MV-4-11 (cell line): ENCODE measurements at places on chromosomes 7 and 10.

DNA sequence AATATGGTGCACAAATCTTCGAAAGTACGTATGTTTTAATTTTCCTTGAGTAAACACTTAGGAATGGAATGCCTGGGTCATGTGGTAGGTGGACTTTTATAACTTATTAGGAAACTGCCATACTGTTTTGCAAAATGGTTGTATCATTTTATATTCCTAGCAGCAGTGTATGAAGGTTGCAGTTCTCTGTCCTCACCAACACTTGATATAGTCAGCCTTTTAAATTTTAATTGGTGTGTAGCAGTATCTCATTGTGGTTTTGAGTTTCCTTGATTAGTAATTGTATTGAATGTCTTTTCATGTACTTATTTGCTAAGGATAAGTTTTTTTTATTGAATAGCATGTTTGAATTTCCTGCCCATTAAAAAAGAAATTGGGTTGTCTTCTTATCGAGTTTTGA, 926 bp upstream of the PCBD1 start:
- no peak for DNase-seq

GRCh38 chr10:11193001-11193551, 175.4 kb downstream of the CELF2 start:
- no peak for DNase-seq

GRCh38 chr10:53045315-53045714, 272.7 kb upstream of the MBL2 start:
- DNase-seq: no peak

- DNase-seq: no peak
Measured at GRCh38 chr7:96407427-96407826, 85.5 kb upstream of the SLC25A13 start.

- no peak for DNase-seq
Measured at GRCh38 chr7:12728192-12728538, 40.7 kb downstream of the ARL4A start.

GRCh38 chr7:112410092-112410491, 40.2 kb upstream of the IFRD1 start:
- DNase-seq: peak; percentile 15

DNA sequence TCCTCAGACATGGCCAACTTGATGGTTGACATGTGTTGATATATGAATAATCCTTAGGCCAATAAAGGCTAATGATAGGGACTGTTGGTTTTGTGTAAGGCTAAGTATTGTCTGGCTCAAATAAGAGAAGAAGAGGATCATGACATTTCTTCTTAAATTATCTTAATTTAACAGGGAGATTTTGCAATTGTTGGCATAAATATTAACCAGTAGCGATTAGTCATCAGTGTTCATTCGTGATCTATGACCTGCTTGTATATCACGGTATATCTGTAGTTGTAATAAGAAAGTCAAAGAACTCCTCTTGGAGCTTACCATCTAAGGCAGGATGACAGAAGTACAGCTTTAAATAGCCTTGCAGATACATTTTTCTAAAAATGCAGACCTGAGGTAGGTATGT, 196.4 kb downstream of the CREB5 start:
- no peak for DNase-seq

- DNase-seq: no peak
Measured at GRCh38 chr10:3750854-3751253, 34.2 kb downstream of the KLF6 start.

DNA sequence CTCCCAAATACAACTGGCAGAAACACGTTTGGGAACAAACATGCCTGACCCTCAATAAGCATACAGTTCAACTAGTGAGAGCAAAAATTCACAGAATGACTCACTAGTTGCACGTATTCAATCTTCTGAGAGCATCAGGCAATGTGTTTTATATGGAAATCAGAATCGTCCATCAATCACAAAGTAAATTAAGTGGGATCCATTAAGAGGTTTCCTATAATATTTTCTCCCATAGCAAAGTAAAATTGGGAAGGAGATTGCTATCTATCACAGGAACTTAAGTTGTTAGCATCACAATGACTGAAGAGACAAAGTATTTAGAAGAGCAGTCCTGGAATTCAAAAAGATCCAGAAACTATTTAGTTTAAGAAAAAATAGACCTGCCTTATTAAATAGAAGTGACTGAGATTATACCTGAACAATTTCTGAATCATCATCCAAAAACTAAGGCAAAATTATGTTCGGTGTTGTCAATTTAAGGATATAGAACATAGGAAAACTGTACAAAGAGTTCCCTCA, 28.3 kb downstream of the INHBA start:
- no peak for DNase-seq

DNA sequence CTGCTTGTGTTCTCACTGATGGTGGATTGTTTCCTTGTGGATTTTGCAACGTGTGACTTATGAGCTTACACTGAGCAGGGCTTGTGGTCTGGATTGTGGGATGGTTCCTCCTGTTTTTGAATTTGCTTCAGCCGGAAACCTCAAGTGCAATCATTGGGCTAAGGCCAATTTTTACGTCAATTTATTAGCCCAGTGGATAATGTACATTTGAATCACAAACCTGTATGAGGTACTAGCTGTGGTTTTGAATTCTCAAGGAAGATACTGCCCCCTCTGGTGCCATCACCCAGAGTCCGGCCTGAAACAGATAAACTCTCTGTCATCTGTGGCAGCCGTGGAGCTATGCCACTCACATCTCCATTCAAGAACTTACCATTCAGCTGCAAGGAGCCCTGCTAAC, 7.3 kb upstream of the ZNF777 start:
- DNase-seq: peak; percentile 61

- DNase-seq: no peak
Measured at GRCh38 chr7:108308276-108308675, 148.0 kb downstream of the NRCAM start.

GRCh38 chr10:113399065-113399464, 153.8 kb upstream of the HABP2 start:
- DNase-seq: no peak

GRCh38 chr10:126937026-126937425, 31.8 kb downstream of the DOCK1 start:
- no peak for DNase-seq

DNA sequence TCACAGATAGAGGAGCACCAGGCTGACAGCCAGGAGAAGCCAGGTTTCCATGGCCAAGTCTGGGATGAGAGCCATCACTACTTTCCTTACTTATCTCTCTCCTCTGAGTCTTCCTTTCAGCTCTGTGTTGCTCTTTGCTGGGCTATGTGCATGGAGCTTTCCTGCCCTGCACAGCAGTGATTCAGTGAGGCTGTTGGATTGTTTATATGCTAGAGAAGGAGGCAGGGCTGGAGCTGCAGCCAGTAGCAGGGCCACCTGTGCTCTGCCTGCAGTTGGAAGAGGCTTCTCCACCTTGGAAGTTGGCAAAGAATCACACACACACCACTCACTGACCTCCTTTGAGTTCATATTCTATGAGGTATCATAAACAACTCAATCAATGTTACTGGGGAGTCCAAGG, at the start of gene CYP3A4:
Gene CYP3A4 (minus strand): TSS at position 178 of the 400 bp plus-strand sequence. CDS start 103 bp downstream, at position 75.
- DNase-seq: no peak

DNA sequence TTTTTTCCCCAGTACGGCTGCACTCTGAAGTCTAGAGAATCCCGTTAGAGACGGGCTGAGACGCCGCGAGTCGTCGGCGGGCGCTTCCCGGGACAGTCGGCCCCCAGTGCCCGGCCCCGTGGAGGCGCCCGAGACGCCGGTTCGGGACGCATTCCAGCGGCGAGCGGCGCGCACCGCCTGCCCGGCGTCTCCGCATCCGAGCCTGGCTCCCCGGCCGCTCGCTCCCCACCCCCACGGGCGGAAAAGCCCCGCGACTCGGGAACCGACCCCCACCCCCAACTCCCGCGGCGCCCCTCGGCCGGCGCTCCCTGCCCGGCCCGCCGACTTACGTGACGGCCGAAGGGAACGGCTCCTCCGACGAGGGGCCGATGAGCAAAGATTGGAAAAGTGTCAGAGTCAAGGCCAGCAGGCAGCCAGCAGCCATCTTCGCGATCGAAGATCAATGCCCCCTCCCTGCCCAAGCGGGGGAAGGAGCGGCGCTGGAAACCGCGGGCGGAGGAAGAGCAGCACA, 486 bp downstream of the CACNA2D1 start:
- no peak for DNase-seq

DNA sequence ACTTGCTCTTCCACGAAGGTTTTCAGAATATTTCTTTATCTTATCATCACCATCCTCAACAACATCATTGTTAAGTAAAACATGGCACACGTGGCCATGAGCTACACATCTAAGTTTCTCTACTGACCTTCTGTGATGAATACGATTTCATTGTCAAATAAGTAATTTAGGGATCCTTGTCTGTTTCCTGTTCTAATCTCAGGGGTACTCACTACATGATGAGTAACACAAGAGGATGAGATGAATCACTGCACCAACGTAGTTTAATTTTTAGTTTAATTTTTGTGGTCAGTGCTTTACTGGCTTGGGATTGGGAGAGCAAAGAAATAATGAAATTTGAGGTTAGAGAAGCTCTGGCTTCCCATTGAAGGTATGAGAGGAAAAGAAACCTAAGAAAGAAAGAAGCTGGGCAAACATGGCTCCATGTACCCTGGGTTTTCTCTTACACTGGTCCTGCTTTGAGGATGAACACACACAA, 461.9 kb upstream of the KLF6 start:
- no peak for DNase-seq

DNA sequence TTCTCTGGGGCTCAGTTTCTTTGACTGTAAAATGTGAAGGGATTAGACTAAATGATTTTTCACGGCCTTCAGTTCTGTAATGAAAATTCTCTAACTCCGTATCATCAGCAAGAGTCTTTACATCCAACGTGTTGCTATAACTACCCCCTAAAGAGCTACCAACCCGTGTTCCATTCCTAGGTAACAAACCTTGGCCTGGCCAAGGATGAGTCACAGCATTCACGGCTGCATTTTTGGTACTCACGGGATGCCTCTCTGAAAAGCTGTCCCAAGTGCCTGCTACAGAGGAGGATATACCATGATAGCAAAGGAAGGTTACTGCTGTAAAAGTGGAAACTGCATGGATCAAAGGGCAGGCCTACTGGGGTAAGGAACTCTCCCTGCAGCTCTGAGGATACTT, 5.9 kb downstream of the LRRC4 start:
- DNase-seq: no peak

DNA sequence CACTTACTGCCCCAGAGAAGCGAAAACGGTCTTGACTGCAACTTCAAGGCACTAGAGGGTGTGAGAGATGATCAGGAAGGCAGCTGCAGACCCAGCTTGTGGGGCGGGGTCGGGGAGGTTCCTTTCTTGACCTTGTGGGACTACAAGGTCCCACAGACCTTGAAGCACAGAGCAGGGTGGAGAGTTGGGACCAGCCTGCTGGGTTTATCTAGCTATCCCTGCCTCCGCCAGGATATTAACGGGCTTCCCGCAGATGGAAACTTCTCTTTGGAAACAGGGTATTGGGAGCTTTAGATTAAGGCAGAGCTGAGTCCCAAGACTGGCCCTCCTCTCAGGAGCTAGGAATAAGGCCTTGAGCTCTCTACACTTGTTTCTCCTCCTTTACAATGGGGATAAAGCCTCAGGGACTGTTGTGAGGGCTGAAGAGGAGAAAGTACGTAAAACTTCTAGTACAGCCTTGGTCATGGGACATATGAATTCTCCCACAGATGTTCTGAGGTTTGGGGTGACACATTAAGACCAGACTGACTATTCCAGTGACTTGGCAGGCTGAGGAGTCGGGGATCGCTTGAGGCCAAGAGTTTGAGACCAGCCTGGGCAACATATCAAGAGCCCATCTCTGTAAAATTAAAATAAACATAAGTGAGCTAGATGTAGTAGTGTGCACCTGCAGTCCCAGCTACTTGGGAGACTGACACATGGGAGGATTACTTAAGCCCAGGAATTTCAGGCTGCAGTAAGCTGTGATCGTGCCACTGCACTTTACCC, 153.2 kb downstream of the CDH23 start:
- no peak for DNase-seq

DNA sequence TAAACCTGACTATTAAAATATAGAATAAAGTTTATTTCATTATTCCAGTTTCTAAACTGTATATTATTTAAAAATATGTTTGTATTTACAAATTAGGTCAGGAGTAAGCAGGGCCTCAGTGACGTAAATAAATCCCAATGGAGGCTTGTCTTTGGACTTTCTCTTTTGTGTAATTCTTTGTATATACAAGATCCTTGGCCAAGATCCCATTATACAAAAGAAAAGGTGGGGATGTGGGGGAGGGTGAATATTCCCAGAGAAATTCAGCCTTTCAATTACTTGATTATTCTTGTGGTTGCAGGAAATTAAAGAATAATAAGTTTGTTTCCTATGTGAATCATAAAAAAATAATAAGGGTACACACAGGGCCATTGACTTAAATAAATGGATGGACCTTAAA, 178.7 kb upstream of the PRPS1L1 start:
- no peak for DNase-seq

DNA sequence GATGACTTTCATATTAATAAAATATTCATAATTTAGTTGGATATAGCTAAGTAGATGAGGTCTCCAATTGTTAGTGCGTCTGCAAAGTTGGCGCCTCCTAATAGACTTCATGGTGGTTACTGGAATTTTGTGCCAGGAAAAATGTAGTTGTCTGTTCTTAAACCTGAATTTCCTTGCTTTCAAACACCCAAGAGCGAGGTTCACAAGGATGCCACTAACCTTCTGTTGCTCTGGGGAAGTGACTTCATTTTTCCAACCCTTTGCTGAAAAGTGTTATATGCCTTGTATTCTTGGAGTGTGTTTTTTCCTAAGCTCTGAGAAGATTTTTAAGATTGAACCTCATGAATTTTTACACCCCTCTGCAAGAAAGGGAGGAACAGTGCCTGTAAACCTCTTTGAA, 98.9 kb upstream of the GLCCI1 start:
- DNase-seq: no peak

DNA sequence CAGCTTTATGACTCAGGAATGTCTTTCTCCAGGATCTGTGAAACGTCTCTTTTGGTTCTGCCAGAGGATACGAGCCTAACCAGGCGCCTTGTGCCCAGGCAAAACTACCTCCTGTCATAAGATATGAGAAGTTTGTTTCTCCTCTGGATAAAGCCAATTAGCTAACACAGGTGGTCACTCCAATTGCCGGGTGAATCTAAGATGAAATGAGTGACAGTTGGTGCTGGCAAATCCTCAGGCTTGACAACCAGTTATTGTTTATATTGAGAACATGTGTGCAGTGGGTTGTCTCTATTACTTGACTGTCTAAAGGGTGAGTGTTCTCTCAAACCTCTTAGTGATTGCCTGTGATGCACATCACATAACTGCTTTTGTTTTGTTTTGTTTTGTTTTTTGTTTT, 449.1 kb downstream of the XPNPEP1 start:
- no peak for DNase-seq

GRCh38 chr10:121803611-121804010, 124.2 kb downstream of the ATE1 start:
- DNase-seq: no peak
